ENCODE measurements at places on chromosomes 16 and 17.

- DNase-seq = no peak
These were observed 12.8 kb downstream of the SPNS3 start for GRCh38 chr17:4446326-4447071.

GRCh38 chr17:41937970-41938954 is 7.8 kb downstream of the ODAD4 start:
- DNase-seq = peak; percentile 8

- no peak for DNase-seq
These were observed 25.0 kb downstream of the MPRIP start for GRCh38 chr17:17067257-17067656.

DNA sequence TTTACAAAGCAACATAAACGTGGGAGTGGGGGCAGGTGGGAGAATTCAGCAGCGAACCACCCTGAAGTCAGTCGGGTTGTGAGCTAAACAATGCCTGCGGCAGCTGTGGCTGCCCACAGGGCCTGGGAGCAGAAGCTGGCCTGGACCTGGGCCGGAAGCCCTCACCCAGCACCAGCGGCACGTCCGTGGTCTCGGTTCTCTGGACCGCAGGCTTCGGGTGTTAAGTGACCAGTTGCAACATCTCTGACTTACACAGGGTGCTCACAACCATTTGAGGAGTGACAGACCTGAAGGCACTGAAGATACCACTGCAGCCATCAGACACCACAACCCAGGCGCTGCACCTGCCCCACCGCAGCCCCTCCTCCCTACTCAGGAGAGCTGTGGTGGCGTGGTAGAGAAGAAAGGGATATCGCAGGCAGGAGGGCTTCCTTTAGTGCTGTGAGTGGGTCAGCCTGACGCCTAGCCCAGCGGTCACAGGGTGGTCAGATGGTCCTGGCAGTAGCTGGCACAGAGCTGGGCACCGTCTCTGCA is 33.8 kb downstream of the CBFA2T3 start:
- no peak for DNase-seq

- no peak for DNase-seq
These were observed 1.8 kb downstream of the C16orf54 start for GRCh38 chr16:29743827-29744531.

DNA sequence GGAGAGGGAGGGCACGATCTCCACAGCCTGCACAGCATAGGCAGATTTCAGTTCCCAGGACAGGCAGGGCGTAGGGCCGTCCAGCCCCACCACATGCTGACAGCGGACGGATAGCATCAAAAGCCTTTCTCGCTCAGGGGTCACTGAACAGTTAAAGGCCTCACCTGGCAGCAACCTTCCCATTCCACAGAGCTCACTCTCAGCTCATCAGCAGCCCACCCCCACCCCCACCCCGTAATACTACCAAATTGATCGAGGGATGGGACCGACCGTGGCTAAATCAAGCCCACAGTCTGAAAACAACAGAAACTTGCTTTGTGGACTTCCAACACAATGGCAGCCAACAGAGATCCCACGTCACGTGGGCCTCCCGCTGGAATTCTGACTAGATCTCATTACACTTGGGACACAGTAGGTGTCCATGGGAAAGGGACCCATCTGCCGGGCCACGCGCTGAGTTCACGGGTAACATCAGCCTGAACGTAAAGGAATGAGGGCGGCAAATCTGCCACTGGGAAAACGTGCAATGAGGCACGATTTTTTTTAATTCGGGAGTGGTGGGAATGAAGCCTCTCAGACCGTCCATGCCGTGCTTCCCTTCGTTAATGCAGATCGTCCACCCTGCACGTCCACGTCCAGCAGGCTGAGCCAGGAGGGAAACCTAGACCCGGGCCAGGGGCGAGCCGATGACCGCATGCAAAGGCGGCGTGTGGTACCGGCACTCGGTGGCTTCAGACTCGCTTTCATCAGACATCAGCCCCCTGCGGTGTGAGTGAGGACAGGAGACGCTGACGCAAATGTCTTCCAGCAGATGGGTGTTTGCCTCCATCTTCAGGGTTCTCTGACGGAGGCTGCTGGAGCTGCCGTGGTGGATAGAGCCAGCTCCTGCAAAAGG is 92.1 kb downstream of the TBC1D16 start:
- no peak for DNase-seq

DNA sequence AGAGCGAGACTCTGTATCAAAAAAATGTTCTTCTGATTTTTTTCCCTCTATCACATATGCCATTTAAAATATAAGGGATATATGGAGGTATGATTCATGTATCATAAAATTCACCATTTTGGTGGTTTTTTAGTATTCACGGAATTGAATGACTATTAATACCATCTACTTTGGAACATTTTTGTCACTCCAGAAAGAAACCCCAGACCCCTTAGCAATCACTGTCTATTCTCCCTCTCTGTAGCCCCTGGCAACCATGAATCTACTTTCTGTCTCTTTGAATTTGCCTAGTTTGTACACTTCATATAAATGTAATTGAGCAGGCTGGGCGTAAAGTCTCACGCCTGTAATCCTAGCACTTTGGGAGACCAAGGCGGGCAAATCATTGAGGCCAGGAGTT is 75.9 kb downstream of the PRKCA start:
- DNase-seq = no peak

- peak; percentile 25 for DNase-seq
These were observed 14.1 kb downstream of the TP53 start for GRCh38 chr17:7673239-7673638.

DNA sequence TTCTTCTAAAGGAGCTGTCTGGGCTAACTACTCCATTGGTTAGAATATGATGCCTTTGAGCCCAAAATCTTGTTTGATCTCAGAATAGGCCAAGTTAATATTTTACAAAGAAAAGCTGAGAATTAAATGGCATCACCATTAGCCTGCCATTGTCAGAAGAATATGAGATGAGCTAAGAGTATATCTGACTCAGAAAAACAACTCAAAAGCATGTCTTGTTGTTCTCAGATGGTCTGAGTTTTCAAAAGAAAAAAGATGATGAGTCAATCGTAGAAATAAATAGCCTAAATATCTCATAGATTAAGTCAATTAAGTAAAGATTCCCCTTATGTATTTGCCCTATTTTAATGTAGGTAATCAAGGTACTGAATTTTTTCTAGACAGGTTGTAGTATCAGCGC is 197.1 kb upstream of the TBX2 start:
- no peak for DNase-seq

DNA sequence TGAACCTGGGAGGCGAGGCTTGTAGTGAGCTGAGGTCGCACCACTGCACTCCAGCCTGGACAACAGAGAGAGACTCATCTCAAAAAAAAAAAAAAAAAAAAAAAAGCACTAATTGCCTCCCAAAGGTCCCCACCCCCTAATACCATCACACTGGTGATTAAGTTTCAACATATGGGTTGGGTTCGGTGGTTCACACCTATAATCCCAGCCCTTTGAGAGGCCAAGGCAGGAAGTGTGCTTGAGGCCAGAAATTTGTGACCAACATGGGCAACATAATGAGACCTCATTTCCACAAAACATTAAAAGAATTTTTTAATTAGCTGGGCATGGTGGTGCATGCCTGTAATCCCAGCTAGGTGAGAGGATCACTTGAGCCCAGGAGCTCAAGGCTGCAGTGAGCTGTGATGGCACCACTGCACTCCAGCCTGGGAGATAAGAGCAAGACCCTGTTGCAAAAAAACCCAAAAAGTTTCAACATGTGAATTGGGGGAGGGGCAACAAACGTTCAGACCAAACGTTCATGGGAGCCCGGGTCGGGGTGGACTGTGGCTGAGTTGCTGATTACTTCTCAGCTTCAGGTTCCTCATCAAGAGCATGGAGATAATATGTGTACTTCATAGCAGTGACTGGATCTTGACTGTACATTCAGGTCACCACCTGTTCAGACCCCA is 62.1 kb upstream of the NOL11 start:
- no peak for DNase-seq

- DNase-seq = no peak
These were observed 3.9 kb upstream of the ALDH3A2 start for GRCh38 chr17:19644493-19645210.

DNA sequence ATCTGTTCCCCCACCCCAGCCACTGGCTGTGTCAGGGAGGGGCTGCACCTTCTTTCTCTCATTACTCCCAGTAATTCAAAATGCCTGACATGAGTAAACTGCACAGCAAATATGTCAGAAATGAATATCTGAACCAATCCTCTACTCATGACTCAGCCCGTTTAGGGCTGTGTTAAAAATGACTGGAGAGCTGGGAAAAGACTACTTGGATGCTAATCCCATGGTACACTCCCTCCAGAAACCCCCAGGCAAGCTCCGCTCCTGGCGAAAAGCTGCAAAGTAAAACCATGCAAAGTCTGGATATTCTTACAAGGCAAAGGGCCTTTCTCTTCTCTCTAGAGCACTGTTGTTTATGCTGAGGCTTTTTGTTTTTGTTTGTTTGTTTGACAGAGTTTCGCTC is 448.1 kb upstream of the DYNLRB2 start:
- DNase-seq = no peak

GRCh38 chr17:418421-418751 is 65.8 kb upstream of the RPH3AL start:
- DNase-seq = no peak

- no peak for DNase-seq
These were observed 16.7 kb upstream of the LASP1NB start for GRCh38 chr17:38908676-38909181.

- DNase-seq = no peak
These were observed 111.9 kb downstream of the GNAO1 start for GRCh38 chr16:56303066-56303715.

DNA sequence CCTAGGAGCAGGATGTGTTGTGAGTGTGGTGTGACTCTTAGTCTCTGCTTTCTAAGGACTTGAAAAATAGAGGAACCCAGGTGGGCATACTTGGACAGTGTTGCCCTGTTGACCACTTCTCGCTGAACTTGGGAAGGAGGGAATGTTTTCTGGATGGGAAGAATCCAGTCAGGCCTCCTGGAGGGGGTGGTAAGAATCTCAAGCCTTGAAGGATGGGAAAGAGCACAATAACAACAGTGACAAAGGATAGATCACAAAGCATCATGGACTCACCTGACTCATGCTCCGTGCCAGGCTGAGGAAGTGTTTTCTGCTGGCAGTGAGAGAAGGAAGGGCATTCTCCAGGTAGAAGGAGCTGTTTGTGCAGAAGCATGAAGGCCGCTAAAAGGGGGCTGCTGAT is 8.4 kb downstream of the KAT8 start:
- no peak for DNase-seq

GRCh38 chr17:19542247-19542646 is 8.6 kb downstream of the SLC47A1 start:
- DNase-seq = no peak

DNA sequence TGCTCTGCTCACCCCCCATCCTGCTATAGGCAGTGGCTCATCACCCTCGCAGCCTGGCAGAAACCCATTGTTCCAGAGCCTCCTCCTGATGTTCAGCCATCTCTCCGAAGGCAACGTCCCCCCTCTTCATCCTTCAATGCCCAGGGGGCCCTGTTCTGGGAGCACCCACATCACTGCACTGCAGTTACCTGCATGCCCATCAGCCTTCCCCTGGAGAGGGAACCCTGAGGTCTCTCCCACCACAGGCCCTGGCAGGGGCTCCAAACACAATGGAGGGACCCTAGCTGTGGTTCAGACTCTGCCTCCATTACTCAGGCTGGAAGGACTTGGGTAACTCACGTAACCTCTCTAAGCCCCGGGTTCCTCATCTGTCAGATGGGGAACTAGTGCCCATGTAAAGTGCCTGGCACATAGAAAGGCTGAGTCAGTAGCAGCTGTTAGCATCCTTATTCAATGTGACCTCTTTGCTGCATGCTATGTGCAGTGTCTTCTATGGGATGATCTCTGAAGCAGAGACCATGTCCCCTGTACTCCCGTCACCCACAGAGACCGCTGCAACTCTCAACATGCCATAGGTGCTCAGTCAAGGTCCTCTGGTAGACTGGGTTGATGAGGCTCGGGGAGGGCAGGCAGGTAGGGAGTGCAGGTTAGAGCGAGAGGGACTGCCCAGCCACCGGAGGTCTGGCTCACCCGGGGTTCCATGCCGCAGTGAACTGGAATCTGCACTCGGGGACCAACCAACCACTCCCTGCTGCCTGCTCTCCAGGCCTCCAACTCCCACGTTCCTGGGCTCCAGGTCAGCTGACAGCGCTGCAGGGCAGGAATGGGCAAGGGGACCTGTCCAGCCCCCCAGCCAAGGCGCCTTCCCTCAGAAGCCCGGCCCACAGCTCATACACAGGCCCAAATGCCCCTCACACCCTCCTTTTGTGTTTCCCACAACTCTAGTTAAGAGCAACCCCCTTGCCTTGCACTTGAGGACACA is 233.2 kb downstream of the ZNF423 start:
- no peak for DNase-seq

GRCh38 chr17:68924793-68925720 is 30.1 kb downstream of the ABCA8 start:
- DNase-seq = peak; percentile 14

DNA sequence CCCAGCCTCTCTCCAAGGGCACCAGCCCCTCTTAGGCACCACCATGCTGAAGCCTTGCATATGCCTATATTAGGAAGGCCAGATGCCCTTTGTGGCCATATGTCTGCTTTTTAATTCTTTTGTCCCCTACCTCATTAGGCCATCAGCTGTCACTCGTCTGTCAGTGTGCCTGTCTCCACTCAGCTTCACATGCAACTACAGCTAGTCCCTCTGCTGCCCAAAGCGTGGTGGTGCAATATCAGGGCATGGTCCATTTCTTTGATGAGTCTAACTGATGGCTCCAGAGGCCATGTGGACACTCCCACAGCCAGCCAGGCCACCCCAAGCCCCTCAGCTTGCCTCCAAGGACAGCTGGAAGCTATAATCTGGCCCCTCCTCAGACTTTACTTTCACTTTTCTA is 36.3 kb downstream of the MYO18A start:
- peak; percentile 84 for DNase-seq

- DNase-seq = no peak
These were observed 465.0 kb upstream of the MAF start for GRCh38 chr16:80065541-80065940.

DNA sequence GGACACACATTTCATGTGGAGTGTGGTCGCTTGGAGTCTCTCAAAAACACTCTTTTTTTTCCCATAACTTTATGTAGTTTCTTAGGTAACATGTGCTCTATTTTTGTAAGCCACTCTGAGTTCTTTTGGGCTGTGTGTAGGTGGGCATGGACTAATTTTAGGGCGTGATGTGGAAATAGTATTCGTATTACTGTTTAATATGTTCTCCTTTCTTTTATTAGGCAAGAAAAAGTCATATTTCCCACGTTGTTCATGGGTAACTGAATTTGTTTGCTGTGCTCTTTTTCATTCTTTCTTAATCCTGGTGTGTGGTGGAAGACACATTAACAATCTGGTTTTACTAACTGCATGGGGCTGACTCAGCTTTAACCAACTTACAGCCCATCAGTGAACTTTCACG is 27.4 kb downstream of the NDEL1 start:
- no peak for DNase-seq

GRCh38 chr16:21598701-21599121 is 666 bp upstream of the METTL9 start:
- no peak for DNase-seq

- no peak for DNase-seq
These were observed 30.9 kb downstream of the IL4R start for GRCh38 chr16:27344721-27345120.

GRCh38 chr17:54933921-54934320 is 33.3 kb downstream of the TOM1L1 start:
- no peak for DNase-seq
